ENCODE measurements at places on chromosomes 5 and 9.

DNA sequence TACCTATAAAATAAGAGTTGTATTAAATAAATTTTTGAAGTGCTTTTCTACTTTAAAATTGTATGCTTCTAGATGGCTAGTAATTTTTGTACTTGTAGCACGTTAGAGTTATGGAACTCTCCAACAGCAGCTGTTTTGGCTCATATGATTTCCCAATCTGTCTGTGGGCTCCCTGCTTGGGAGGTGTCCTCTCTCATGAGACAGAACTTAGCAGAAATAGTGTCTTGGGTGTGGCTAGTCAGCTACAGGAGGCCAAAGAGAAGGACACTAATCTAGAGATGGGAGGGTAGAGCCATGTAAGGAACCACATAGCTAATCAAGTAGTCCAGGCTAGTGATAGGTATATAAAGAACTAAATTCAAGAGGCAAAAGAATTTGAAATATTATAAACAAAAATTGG lies 78.4 kb upstream of the DAB2 start:
- DNase-seq = no peak

DNA sequence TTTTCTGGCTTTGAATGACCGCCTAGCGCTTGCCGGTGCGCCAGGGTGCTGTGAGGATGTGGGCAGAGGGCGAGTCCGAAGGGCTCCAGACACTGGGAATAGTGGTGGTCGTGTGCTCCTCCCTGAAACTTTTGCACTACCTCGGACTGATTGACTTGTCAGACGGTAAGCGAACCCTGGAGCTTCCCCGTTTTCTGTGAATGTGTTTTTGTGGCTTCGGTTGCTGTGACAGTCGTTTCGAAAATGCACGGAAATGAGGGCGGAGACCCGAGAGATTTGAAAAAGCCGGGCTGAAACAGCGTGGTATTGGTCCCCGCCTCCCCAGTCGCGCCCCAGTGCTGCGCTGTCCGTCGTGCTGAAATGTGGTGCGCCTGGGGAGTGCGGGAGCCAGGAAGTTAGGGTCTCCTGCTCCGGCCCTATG lies 102.5 kb upstream of the GABRP start:
- DNase-seq = no peak

GRCh38 chr5:103908336-103909080 lies 345.9 kb upstream of the NUDT12 start:
- DNase-seq = no peak

- DNase-seq = no peak
Observed at GRCh38 chr5:168578538-168579487, at the start of gene PANK3. PANK3 (minus strand) TSS chr5:168579368; CDS start chr5:168579283, 85 bp downstream.

DNA sequence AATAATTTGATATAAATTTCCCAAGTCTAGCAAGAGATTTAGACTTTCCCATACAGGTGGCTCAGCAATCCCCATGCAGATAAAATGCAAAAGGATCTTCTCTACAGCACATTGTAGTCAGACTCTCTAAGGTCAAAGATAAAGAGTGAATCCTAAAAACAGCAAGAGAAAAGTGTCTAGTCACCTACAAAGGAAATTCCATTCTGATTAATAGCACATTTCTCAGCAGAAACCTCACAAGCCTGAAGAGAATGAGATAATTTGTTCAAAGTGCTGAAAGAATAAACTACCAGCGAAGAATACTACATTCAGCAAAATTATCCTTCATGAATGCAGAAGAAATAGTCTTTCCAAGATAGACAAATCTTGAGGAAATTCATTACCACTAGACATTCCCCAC lies 493.3 kb downstream of the PRELID2 start:
- DNase-seq = no peak

- no peak for DNase-seq
Observed at GRCh38 chr5:179315356-179315890, 29.8 kb downstream of the ADAMTS2 start.

DNA sequence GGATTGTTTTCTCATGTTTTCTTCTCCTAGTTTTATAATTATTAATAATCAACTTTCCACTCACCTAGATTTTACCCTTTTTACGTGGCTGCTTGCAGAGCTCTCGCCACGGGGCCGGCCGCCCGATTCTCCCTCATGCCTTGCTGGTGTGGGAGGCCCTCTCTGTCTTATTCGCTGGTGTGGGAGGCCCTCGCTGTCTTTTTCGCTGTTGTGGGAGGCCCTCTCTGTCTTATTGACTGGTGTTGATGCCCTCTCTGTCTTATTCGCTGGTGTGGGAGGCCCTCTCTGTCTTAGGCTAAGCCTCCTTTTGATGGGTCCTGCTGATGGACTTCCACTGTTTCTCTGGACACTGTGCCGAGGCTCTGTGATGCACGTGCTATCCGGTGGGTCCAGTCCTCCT lies 161.3 kb upstream of the IRX2 start:
- no peak for DNase-seq

GRCh38 chr5:178895615-178896571 lies at the start of gene ZFP2:
ZFP2 (plus strand) TSS chr5:178895913; CDS start chr5:178931314, 35,401 bp downstream.
- DNase-seq = no peak

DNA sequence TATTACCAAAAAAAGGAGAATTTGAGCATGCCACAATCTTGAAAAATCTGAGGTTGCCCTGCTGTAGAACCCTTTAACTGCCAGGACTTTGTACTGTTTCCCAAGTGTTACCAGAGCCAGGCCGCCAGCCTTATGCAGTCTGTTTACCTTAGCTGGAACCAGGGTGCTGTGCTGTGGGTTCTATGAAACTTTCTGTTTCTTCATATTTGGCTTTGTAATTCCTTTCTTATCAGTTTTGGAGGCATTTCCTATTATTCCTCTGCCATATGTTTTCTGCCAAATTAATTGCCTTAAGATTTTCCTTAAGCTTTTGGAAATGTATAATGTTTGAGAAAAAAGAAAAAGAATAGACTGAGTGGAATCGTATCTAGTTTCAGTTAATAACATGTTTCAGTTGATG lies 2.1 kb downstream of the S1PR3 start:
- no peak for DNase-seq

DNA sequence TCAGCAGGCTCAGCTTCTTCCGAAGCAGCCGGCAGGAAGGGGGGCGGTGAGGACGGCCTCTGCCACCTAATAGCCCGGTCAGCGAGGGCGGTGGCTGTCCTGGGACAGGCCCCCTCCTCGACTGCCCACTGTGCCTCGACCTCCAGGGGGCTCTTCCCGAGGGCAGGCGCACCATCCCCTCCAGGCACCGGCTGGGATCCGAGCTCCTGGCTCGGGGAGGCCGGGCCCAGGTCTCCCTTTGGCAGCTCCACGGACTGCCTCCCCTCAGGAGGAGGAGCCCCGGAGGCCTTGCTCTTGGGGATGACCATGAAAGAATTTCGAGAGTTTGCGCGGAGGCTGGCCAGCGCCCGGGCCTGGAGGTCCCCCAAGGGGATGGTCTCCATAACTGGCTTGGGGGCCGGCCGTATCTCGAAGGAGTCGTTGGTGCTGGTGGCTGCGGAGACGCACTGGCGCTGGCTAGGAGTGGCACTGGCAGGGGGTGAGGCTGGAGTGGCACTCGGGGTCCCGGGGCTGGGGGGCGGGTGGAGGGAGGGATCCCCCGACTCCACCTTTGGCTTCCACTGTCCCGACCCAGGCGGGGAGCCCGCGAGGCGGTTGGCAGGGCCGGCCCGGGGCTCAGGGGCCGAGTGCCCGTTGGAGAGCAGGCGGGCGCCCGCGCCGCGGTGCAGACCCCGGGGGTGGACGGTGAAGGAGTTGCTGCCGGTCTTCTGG lies 975 bp downstream of the TPRN start:
- no peak for DNase-seq

DNA sequence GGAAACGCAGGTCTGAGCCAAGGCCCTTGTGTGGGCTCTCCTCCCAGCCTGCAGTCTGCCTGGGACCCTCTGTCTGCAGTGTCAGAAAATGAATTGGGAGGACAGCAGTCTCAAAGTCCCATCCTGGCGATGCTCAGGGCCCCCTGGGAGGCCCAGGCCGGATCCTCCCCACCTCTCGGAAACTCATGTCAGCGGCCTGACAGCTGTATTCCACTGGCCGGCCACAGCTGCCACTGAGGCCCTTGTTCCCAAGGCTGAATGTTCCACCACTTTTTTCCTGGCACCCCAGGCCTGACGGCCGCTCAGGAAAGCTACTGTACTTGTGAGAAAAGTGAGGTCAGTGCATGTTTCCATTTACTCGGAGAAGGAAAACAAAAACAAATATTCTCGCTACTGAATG lies 180.0 kb downstream of the FGF18 start:
- DNase-seq = no peak

GRCh38 chr5:103425686-103426454 lies 136.7 kb downstream of the NUDT12 start:
- no peak for DNase-seq

GRCh38 chr5:607541-608428 lies 4.4 kb upstream of the CEP72 start:
- no peak for DNase-seq

- no peak for DNase-seq
Observed at GRCh38 chr9:106307670-106308069, 555.3 kb upstream of the ZNF462 start.

DNA sequence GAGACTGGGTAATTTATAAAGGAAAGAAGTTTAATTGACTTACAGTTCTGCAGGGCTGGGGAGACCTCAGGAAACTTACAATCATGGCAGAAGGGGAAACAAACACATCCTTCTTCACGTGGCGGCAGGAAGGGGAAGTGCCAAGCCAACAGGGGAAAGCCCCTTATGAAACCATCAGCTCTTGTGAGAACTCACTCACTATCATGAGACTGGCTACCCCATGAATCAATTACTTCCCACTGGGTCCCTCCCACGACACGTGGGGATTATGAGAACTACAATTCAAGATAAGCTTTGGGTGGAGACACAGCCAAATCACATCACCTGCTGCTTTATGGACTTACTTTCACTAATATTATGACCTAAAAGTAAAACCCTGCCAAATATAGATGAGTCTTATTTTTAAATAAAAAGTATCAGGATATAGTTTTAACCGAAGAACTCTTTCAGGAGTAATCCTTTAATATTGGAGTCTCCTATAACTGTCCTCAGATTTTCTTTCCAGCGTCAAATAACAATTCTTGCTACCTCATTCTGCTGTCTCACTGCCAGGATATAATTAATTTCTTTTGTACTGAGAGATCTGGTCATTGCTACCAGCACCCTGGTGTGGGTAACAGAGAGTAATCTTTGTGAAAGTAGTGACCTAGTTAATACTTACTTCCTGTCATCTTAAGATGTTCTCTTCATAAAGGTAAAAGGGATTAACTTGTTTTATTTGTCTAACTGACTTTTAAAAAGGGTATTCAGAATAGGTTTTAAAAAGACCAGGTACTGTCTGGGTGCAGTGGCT lies 68.6 kb downstream of the NLN start:
- DNase-seq = no peak

GRCh38 chr5:440401-441201 lies 2.4 kb upstream of the EXOC3 start:
- no peak for DNase-seq

DNA sequence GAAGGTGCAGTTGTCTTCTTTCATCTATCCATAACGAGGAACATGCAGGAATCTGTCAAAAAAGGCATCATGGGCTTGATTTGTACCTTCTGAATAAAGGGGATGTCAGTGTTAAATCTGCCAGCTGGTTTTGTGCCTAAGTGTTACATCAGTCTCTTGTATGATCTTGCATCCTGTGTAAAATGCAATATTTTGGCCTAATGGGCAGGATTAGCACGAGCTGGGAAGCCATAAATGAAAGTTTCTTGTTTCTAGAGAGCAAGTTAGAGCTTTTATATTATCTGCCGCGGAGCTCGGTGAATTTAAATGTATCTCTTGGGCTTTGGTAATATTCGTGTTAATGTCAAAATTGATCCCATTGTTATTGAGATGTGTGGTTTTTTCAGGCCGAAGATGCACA lies 526.1 kb upstream of the WWC1 start:
- DNase-seq = no peak

Data from stimulated activated CD8-positive, alpha-beta memory T cell treated with anti-CD3 and anti-CD28 coated beads, Interleukin-15, amount 100 ng/mL, for 1 hour (primary cell).